ENCODE measurements at places on chromosomes 7 and 10.
A peak's percentile ranks its signal among the peaks of the same experiment; 100 is the strongest.

- DNase-seq, result no peak
Measured at GRCh38 chr7:23410446-23411183, 59.7 kb downstream of the IGF2BP3 start.

GRCh38 chr10:6985644-6986043 lies 405.6 kb upstream of the PRKCQ start:
- DNase-seq, result no peak

GRCh38 chr10:84715911-84716310 lies 387.5 kb downstream of the CCSER2 start:
- no peak for DNase-seq

GRCh38 chr7:101882595-101883564 lies 65.5 kb downstream of the CUX1 start:
- DNase-seq, result peak; percentile 100

DNA sequence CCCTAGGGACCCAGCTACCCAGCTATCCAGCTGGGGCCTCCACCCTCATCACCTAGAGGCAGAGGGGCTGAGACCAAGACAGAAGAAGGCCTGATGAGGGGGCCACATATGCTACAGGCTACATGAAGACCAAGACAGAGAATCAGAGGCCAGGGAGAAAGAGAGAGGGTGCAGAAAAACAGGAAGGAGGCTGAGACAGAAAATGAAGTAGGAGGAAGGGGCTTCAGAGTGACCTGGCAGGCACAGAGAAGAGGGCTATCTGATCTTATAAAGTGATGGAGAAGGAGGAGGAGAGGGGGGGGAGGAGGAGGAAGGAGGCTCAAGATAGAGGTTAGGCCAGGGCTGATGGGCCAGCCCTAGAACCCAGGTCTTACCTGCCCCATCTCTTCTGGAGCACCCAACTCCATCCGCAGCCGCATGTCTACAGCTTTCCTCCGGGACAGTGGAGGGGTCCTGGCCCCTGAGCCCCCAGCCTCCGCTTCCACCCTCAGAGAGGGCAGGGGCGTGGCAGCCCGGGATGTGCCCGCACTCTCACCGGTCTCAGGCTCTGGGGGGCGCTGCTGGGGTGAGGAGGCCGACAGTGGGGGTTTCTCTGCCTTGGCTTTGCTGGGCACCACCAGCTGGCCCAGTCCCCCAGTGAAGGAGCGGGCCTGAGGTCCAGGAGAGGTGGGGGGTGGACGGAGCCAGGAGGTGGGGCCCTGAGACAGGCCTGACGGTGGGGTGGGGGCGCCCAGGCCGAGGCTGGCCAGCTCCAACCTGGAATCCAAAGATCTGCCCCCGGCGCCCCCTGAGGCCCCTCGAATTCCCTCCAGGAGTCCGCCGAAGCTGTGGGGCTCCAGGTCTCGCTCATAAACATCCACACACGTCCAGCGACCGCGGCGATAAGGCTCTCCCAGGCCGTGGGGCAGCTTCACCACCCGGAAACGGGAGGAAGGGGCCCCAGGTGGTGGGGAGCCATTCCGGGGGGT lies 1.8 kb downstream of the TSC22D4 start:
- DNase-seq, result no peak

DNA sequence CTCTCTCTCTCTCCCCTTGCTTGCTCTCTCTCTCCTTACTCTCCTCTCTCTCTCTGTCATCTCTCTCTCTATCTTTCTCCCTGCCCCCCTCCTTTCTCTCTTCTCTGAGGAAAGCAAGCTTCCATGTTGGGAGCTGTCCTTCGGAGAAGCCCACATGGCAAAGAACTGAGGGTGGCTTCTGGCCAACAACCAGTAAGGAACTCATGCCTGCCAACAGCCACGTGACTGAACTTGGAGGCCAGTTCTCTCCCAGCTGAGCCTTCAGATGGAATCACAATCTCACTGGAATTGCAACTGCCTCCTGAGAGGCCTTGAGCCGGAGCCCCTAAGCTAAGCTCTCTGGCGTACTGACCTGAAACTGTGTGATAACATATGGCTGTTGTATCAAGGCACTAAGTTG lies 12.0 kb upstream of the DHTKD1 start:
- DNase-seq, result no peak

GRCh38 chr10:114874827-114875411 lies 53.3 kb downstream of the FHIP2A start:
- peak; percentile 53 for DNase-seq

GRCh38 chr10:49219248-49219647 lies 31.1 kb upstream of the TMEM273 start:
- no peak for DNase-seq

DNA sequence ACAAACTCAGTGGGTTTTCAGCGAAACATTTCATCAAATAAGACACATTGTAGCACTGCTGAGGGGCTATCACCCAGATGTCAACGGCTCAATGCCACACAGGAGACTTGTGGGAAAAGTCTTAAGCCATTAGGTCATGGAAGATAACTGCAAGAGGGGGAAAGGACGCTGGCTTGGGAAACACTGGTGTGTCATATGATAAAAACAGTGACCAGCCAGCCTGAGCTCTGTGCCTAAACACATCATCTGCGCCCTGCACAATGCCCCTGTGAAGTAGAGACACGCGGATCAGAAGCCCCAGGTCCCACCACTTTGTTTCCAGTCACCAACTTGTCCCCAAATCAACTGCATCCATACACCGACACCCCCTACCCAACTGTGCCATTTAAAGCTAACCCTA lies 116.7 kb downstream of the TNS3 start:
- DNase-seq, result no peak

DNA sequence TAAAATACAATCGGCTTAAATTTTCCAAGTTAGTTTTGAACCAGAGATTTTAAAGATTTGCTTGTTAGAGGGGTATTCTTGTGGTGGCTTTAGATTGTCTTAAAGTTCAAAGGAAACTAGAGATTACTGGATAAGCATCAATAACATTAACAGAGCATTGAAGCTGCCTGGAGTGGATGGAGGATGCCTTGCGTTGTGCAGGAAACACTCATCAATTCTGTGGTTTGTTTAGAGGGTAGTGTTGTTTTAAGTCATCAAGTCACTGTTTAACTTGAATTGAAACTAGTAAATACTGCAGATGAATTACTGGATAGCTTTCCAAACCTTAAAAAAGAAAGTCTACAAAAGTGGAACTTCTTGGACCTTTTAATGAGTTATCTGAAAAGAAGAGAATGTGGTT lies 218.6 kb downstream of the CELF2 start:
- DNase-seq, result no peak

DNA sequence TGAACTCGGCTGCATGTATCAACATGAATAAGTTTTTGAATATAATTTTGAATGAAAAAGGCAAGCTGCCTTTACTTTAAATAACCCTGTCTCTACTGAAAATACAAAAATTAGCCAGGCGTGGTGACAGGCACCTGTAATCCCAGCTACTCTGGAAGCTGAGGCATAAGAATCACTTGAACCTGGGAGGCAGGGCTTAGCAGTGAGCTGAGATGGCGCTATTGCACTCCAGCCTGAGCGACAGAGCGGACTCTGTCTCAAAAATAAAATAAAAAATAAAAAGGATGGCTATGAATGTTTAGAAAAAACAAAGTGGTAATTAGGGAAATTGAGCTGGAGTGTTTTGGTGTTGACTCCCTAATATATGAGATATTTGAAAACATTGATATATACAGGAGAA lies 133.3 kb downstream of the PHTF2 start:
- no peak for DNase-seq

GRCh38 chr7:103388469-103389140 lies 41.2 kb downstream of the PSMC2 start:
- DNase-seq, result no peak

All from iris pigment epithelial cell (primary cell).